ENCODE measurements at places on chromosomes 3 and 15.

DNA sequence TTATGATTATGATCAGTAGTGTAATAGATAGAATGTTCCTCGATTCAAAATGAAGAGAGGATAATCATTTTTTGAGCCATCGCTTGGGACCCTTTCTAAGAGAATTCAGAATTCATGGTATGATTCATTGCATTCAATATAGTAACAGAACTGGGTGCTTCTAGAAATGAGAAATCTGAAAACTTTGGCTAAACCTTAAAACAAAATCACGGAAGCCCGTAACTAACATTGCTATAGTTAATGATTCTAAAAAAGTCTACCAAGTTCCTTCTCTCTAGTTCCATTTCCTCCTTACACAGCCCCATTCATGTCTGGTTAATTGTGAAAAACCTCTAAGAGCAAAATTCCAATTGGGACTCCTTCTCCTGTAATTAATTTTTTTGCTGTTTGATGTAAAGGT lies 217.1 kb downstream of the GBE1 start:
- DNase-seq, result no peak

DNA sequence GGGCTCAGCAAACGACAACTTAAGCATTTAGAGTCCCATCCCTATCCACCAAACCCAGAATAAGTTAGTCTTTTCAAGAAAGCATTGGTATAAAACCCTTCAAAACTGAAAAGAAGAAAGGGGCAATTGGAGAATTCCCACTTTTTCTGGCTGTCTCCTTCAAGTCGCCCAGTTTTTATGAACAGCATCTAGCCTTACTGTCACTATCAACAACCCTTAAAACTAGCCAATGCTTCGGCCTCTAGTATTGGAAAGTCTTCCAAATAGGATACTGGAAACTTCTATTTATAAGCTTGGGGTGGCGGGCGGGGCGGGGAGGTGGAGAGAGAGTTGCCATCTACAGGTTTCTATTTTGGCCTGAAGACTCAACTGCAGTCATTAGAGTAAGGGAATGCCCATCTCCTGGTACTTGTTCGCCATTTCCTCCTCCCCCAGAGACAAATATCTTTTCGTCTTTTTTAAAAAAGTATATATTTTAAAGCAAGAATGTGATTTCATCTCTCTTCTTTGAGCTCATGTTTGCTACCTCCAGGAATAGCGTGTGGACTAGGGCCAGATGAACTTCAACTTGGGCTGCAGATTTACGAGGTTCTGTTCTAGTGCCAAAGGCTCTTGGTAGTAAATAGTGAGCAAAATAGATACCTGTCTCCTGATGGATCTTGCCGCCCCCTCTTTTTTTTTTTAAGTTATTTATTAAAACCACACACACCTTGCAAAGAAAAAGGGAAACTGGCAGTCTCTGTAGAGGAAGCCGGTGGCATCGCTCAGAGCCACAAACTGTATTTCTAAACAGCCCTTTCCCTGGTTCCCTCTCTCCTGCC lies 2.7 kb downstream of the BCL6 start:
- peak; percentile 56 for DNase-seq

DNA sequence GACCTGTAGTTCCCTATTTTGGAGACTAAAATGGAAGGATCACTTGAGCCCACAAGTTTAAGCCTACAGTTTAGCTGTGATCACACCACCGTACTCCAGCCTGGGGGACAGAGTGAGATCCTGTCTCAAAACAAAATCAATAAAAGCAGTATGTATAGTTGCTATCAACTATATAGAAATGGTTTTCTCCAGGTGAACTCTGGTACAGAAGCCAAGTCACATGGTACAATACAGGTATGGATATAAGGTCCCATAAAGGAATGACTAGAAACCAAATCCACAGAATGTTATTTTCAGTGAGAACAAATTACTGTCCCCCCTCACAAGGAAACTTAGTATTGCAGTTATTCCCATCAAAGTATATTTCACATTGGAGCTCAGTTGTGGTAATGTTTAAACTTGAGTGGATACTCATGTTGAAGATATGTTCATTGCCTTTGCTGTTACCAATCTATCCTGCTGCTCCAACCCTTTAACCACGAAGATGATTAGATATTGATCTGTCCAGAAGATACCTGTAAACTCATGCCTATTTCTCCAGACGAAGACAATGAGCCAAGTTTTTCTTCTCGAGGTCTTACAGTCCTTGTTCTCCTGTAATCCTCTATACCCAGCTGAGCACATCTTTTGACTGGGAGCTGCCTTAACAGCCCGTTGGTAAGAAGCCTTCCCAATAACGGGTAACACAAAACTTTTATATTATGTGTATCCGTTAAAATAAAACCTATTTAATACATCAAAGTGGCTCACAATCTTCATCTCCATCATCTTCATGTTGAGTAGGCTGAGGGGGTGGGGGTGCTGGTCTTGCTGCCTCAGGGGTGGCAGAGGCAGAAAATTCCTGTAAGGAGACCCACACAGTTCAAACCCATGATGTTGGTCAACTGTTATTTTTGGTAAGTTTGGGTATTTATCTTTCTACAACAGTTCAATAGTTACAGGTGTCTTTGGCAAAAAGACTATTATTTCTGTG lies 24.6 kb downstream of the TRA2B start:
- DNase-seq, result no peak

- no peak for DNase-seq
These were observed 15.9 kb downstream of the SLC49A4 start for GRCh38 chr3:122810734-122811133.
